ENCODE measurements at places on chromosomes 12 and 14.
A peak's percentile ranks its signal among the peaks of the same experiment; 100 is the strongest.

DNA sequence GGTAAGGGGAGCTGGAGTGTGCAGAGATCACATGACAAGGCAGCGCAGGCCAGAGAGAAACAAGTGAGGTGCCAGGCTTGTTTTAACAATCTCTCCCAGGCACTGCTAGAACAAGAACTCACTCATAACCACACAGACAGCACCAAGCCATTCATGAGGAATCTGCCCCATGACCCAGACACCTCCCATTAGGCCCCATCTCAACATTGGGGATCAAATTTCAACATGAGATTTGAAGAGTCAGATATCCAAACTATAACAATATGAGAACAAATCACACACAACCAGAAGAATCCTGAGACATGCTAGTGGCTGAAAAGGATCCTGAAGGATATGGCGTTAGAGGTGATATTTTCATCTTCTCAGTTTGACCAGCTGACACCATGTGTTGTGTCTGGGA lies 21.9 kb downstream of the OR6J1 start:
- DNase-seq, result no peak

DNA sequence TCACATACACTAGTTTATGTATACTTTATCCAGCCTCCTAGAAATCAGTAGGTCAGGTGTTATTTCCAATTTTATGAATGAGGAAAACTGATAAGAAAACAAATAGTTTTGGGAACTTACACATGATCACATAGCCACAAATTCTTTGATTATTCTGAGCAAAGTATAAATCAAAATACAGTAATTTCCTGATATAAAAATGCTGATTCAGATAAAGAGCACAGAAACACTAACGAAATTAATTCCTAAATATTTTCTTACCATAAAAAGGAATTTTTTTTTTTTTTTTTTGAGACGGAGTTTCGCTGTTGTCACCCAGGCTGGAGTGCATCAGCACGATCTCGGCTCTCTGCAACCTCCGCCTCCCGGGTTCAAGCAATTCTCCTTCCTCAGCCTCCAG lies 275.4 kb downstream of the SOX5 start:
- DNase-seq, result peak; percentile 34

DNA sequence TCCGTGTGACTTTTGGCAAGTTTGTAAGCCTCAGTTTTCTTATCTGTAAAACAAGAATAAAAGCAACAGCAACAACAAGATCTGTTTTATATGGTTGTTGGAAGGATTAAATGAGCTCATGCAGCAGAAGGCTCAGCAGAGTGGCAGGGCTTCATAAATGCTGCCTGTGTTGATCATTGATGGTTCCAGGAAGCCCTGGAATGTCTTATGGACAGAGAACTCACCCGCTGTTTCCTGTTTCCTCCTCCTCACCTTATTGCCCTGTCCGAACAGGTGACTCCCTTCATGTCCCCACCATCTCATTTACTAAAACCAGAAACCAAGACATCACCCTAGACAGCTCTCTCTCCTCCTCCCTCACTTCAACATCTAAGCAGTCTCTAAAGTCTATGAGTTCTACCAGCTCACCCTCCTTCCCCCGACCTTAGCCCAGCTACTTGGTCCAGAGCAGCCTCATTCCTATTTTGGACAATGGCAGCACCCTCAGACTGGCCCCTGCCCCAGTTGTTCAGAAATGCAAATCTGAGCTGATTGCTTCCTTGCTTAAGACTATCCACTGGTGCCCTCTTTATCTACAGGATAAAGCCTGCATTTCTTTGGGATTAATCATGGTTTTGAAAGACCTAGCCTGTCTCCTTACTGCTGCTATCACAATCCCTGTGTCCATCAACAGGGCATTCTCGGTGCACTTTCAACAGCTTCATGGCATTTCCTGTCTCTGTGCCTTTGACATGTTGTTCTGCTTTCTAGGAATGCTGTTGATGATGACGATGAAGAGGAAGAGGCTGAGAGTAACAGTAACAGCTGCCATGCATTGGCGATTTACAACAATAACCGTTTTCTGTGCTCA lies 21.4 kb upstream of the GSG1 start:
- no peak for DNase-seq

DNA sequence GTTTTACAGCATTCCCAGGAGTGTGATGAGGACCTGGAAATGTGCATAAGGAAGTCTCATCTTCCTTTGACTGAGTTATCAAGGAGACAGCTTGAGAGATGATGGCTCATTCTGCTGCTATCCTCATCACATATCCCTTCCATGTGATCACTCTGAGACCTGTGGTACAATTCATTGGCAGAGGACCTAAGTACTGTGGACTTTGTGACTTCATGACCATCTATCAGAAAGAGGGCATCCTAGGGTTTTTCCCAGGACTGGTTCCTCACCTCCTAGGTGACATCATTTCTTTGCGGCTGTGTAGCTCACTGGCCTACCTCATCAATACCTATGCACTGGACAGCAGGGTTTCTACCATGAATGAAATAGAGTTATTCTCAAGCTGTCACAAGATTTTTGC lies 172.1 kb upstream of the PLEKHG7 start:
- DNase-seq, result no peak

GRCh38 chr12:26651566-26652188 lies 181.3 kb downstream of the ITPR2 start:
- DNase-seq, result no peak

DNA sequence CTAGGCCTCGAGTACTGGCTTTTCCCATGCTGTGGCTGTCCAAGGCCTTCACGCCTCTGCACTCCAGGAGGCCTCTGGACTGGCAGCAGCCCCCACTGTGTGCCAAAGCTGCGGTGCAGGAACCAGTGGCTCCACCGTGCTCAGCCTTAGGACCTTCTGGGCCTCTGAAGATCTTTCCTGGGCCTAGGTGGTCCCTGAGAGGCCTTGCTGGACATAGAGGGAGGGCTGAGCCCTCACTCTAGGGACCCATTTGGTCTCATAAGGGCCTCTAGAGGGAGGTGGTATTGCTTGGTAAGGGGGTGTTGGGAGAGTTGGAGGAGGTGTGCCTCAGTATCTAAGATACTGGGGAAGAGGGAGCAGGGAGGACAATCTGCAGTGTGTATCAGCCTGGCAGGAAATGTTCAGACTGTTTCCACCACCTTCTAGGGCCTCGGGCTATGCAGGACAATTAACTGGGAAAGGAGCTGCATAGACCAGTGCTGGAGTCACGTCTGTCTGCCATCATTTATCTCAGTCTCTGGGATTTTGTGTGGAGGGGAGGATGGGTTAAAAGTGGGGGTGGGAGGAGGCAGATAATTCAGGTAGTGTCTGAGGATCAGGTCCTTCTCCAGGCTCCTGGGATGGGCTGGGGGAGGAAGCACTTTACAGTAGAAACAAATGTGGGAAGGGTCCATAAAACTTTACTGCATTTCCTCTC lies 2.9 kb downstream of the HOXC5 start:
- no peak for DNase-seq

DNA sequence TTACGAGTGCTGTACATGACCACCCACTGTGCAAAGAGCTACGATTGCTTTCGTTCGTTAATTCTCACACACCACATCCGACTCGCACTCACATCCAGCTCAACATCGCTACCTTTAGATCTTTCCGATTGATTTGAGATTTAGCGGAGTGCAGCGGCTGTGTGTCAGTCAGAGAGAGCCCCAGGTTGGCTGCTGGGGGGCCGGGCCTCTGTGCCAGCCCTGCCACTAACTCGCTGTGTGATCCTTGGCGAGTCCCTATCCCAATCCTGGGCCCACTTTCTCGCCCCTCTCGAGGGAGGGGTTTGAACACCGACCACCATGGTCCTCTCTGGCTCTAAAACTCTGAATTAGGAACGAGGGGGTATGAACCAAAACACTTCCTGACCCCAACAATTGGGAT lies 8.6 kb downstream of the DLK1 start:
- DNase-seq, result peak; percentile 53

DNA sequence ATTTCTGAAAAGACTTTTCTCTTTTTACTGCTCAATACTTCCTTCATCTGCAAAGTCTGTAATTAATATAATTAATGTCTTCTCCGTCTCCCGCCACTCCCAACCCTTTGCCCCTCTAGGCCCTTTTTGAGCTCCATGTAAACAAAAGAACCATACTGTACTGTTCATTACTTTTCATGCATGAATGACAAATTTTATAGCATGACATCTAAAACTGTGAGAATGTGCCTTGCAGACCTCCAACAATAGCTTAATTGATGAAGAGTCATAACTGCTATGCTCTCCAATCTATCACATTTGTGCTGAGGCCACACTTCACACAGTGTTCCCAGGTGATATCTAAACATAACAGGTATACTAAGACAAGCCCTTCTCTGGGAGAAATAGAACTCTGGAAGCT lies 1122.7 kb upstream of the ATXN7L3B start:
- no peak for DNase-seq

DNA sequence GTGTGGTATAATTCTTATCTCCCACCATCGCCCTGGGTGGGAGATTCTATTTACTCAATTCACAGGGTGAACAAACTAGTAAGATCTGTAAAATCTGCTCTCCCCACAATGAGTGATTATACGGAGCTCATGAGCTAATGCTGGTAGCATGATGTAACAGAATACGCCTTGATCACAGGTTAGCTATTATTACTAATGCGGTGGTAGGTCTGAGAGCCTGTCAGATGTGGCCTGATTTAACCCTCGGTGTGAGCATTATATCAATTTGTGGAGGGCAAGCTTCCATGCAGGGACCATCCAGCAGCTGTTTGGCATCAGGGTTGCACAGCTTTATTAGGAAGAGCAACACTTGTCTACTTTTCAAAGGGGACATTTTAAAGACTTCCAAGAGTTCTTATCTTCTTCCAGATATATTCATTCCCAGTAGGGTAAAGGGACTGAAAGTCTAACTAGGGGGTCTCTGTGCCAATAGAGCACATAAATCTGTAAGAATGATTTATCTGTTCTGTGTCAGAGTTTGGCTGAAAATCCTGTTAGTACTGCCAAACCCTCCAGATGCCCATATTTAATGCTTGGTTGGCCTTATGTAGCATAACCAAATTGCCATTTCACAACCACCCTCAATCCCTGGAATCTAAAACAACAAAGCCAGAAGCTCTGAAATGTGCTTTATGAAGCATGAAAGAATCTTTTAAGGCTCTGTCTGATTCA lies 18.7 kb downstream of the TSHR start:
- no peak for DNase-seq

DNA sequence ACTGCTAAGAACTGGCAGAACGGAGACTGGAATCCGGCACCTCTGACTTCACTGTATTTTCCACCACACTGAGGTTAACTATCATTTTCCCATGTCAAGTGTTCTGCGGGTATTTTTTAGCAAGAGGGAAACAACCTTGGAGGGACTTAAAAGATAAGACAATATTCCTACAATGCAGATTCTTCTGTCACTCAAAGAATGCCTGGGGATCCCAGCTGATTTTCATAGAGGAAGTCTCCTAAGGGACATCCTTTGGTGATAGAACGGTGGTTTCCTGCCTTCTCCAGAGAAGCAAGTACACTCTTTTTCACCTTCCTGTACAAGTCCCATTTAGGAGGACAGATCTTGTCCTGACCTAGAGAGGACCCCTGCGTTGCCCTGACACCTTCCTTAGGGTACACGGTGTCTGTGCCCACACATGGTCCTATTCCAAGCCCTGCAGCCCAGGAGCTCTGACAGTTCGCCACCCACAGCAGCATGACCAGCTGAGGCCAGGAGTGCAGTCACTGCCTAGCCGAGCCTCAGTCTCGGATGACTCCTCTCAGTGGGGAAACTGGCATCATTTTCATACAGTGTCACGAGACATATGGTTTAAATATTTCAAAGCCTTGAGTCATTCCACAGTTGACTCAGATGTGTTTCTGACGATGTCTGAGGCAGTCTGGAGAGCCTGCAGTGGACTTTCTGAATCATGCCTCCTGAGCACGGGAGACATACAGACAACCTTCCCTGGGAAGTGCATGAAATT lies 181.3 kb upstream of the FKBP4 start:
- peak; percentile 92 for DNase-seq

DNA sequence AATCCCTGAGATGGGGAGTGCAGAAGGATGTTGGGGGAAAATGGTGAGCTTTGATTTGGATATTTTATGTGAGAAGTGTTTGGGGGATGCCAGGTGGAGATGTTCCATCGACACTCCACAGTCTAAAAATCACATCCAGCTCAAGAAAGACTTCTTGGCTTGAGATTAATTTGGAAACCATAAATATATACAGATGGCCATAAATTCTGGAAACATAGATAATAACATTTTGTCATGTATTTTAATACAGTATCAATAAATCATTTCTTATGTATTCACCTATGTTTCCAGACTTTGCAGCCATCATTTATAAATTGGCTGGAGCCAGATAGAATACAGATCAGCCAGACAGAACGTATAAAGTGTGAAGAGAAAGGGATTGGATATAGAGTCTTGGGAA lies 245.5 kb upstream of the DDHD1 start:
- DNase-seq, result no peak

GRCh38 chr12:10718279-10718821 lies 4.8 kb downstream of the YBX3 start:
- no peak for DNase-seq

DNA sequence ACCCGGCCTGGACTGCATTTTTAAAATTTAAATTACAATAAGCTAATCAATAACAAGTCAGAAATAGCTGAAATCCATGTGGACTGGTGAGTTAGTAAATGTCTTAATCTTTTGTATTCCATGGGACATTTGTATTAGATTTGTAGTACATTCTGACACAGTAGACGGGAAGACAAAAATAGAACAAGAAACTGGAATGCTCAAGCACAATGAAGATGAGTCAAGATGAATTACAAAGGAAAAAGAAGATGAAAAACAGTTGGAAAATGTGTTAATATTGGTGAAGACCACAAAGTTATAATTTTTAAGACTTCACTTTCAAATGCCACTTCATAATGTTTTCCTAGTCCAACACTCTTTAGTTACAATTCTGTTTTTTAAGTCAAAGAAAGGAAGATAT lies 97.8 kb upstream of the FERMT2 start:
- DNase-seq, result no peak

DNA sequence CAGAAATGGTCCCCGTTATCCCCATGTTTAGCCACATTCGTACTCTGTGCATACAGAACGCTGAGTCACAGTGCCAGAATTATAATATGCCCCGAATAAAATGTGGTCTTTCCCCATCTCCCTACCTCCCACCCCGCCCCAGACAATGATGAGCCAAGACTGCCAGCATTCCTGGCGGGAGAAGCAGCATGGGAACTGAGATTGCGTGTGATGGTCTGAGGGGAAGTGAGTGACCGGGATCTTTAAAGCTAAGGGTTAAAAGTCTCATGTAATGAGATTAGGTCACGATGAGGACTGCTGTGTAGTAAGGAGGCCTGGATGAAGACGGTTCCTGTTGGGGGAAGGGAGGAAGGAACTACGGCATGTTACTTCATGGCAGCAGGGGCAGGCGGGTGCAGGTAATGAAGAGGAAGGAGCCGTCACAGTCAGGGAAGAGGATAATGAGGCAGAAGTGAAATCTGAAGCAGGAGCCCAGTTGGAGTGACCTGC lies 243.3 kb upstream of the FKBP4 start:
- no peak for DNase-seq

- DNase-seq, result no peak
These were observed 20.1 kb downstream of the STX2 start for GRCh38 chr12:130818635-130819576.

- DNase-seq, result no peak
These were observed 37.8 kb upstream of the PPP1CC start for GRCh38 chr12:110780448-110780847.

- no peak for DNase-seq
These were observed 53.1 kb downstream of the CCNK start for GRCh38 chr14:99534333-99534732.

GRCh38 chr12:76563061-76563460 lies 3.5 kb upstream of the OSBPL8 start:
- DNase-seq, result no peak

- DNase-seq, result no peak
These were observed 120.8 kb upstream of the PLXNC1 start for GRCh38 chr12:94027561-94027960.
